ENCODE measurements at places on chromosomes 12 and 14.

GRCh38 chr12:85005615-85006014, 30.5 kb downstream of the TSPAN19 start:
- no peaks in the 10 kb centered on the region for H3K4me1 ChIP-seq
- H3K27ac ChIP-seq: no peak overlapping the region
- H3K36me3 ChIP-seq: no peaks in the 10 kb centered on the region
- no peaks in the 10 kb centered on the region for H3K27me3 ChIP-seq
- no peak for DNase-seq

GRCh38 chr12:42483521-42483790, 106.1 kb downstream of the PRICKLE1 start:
- no peaks in the 10 kb centered on the region for H3K27me3 ChIP-seq
- no peaks in the 10 kb centered on the region for H3K36me3 ChIP-seq
- H3K27ac ChIP-seq: peak overlapping the region; percentile 89

DNA sequence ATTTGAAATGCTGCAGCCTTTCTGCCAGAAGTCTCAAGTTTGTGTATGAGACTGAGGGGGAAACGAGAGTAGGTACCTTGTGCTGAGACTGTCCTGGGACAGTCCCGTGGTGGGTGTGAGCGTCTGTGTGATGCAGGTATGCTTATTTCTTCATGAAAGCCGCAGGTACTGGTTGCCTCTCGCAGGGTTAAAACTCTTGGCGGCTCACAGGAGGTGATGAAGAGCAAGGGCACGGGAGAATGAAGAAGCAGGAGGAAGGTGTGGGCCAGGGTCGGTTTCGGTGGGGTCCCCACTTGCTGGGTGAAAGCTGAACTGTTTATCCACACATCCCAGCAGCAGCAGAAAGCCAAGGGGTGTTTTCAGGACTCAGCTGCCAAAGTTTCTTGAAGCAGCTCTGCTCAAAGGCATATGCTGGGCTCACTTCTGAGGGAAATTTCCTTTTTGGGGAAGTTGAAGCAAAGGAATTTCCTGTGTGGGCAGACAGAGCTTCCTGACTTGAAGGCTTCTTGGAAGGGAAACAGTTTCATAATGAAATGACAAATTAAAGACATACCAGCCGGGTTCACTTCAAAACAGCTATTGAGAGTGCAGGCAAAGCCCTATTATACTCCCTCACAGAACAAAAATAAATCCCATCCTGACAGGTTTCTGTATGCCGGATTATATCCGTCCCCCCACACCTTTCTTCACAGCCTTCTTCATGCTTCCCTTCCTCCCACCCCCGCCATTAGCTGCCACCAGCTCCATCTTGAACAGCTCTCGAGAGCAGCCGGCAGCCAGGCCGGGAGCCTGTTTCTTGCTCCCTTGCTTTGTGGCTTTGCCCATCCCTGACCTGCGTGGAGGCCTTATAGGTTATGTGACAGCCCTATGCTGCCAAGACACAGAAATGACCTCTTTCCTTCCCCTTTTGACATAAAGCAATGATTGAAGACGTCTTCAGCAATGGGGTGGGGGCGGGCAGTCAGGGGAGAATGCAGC, 116.6 kb downstream of the ETV6 start:
- peak overlapping the region; percentile 38 for H3K4me3 ChIP-seq
- H3K27me3 ChIP-seq: no peaks in the 10 kb centered on the region
- H3K27ac ChIP-seq: peak overlapping the region; percentile 94

DNA sequence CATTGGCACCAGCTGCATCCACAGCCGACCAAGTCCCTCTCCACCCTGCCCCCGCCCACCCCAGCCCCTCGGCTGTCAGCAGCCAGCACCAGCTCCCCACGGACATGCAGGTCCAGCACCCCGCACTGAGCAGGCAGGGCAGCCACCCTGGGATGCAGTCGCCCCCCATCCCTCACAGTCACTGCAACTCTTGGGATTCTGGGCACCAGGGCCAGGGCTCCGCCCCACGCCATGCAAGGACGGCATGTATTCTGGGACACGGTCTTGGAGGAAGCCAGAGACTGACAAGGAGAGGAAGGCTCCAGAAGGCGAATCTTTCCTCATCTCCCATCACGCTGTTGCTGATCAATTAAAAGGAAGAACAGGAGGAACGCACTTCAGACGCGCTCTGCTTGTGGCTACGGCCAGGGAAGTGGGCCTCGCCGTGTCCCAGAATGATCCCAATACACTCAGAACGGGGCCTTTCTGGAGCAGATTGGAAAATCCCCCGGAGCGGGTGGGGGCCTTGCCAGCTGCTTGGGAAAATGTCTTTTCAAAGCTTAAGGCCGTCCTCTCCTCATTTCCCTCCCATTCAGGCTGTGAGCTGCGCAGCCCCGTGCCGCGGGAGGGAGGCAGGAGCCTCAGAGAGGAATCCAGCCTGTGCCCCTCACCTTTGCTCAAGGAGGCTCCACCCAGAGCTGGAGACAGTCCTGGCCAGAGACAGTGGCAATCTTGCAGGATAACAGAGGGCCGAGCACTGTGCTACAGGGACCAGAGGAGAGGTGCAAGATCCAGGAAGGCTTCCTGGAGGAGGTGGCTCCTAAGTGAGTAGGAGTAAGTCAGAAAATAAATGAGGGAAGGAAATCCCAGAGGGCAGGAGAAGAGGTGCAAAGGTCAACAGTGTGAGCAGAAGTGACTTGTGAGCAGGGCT, 54.1 kb upstream of the DIO3 start:
- DNase-seq: no peak
- no peaks in the 10 kb centered on the region for H3K36me3 ChIP-seq
- no peaks in the 10 kb centered on the region for H3K27me3 ChIP-seq
- H3K4me1 ChIP-seq: no peaks in the 10 kb centered on the region
- no peak overlapping the region for H3K4me3 ChIP-seq
- no peak overlapping the region for H3K27ac ChIP-seq

- DNase-seq: no peak
These were observed 1158.4 kb upstream of the TMEM132C start for GRCh38 chr12:127108360-127109215.

DNA sequence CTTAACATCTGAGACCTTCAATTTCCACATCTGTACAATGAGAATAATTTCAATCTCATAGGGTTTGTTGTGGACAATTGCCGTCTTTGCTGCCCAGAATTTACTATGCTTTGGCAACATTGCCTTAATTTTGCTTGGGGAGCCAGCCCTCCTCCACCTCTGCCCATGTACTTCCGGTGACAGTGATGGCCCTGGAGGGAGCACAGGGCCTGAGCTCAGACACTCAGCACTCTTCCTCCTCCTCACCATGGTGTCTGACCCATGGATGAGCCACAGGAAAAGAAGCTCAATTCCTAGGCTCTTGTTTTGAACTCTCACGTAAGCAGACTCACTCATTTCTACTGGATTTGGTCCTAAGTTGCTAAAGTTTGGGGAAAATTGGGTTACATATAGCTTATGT, 58.2 kb downstream of the TBC1D30 start:
- DNase-seq: no peak
- peaks cover 4% of the 10 kb centered on the region for H3K4me1 ChIP-seq

DNA sequence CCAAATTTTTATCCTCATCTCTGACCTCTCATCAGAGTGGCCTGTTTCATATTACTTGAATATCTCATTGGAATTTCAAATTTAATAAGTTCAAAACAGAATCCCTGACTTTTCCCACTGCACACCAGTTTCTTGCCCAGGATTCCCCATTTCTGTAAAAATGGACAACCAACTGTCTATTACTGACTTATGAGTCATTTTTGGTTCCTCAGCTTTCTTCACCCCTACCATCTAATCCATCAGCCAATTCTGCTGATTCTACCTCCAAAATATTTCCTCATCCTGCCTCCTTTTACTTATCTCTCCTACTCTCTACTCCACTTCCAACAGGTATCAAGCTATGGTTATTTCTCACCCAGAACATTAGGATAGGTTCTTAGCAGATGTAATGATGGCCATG, 44.2 kb downstream of the TMX1 start:
- H3K27ac ChIP-seq: no peak overlapping the region
- H3K4me1 ChIP-seq: peaks cover 5% of the 10 kb centered on the region
- no peak overlapping the region for H3K4me3 ChIP-seq
- no peaks in the 10 kb centered on the region for H3K36me3 ChIP-seq

DNA sequence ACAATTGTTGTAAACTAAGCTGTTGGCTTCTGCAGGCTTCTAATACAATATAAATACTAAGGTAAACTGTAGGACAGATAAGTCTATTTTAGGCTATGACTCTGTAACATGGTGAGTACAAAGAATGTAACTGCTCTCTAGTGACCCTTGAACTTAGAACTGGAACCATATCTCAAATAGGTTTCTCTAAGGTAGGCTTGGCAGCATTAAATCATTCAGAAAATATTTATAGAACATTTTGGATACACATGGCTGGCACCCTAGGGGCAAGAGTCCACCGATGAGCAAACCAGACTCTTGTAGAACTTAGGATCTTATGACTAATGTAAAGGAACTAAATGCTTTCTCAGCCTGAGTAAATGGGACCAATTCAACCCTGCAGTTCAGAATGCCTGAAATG, 19.4 kb upstream of the SLC25A3 start:
- no peaks in the 10 kb centered on the region for H3K36me3 ChIP-seq
- no peak overlapping the region for H3K4me3 ChIP-seq
- no peaks in the 10 kb centered on the region for H3K27me3 ChIP-seq
- H3K4me1 ChIP-seq: no peaks in the 10 kb centered on the region
- H3K27ac ChIP-seq: no peak overlapping the region

DNA sequence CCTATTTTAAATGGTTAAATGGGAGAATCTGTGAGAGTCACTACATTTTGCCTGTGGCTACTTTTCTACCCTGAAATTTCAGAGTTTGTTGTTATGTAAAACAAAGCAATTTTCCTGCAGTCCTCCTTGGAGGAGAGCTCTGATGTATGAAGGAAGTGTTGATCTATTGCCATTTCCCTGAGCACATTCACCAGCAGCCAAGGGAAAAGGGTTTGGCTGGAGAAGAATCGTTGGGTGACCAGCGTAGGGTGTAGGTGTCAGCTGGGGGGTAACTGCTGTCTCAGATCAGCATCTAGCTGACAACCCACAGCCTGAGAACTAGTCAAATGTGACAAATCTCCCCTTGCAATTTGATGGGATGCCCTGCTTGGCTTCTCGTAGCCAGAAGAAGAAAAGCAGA, 230.5 kb downstream of the PDZRN4 start:
- no peak for DNase-seq
- H3K4me1 ChIP-seq: peaks cover 24% of the 10 kb centered on the region
- H3K36me3 ChIP-seq: no peaks in the 10 kb centered on the region
- H3K4me3 ChIP-seq: no peak overlapping the region
- H3K27ac ChIP-seq: no peak overlapping the region

DNA sequence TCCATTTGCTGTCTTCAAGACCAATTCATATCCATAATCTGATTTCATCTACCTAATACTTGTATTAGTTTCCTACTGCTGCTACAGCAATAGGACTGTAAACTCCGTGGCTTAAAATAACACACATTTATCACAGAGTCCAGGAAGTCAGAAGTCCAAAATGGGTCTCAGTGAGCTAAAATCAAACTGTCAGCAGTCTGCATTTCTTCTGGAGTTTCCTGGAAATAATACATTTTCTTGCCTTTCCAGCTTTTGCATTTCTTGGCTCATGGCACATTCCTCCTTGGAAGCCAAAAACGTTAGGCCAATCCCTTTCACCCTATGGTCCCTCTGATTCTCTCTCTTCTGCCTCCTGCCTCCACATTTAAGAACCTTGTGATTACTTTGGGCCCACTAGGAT, 239.8 kb downstream of the PRKD1 start:
- no peaks in the 10 kb centered on the region for H3K27me3 ChIP-seq
- H3K27ac ChIP-seq: no peak overlapping the region
- DNase-seq: no peak
- no peaks in the 10 kb centered on the region for H3K36me3 ChIP-seq
- no peak overlapping the region for H3K4me3 ChIP-seq

GRCh38 chr12:130796985-130797686, 41.9 kb downstream of the STX2 start:
- no peak overlapping the region for H3K4me3 ChIP-seq
- DNase-seq: no peak
- no peaks in the 10 kb centered on the region for H3K4me1 ChIP-seq
- peaks cover 19% of the 10 kb centered on the region for H3K36me3 ChIP-seq
- no peaks in the 10 kb centered on the region for H3K27me3 ChIP-seq

DNA sequence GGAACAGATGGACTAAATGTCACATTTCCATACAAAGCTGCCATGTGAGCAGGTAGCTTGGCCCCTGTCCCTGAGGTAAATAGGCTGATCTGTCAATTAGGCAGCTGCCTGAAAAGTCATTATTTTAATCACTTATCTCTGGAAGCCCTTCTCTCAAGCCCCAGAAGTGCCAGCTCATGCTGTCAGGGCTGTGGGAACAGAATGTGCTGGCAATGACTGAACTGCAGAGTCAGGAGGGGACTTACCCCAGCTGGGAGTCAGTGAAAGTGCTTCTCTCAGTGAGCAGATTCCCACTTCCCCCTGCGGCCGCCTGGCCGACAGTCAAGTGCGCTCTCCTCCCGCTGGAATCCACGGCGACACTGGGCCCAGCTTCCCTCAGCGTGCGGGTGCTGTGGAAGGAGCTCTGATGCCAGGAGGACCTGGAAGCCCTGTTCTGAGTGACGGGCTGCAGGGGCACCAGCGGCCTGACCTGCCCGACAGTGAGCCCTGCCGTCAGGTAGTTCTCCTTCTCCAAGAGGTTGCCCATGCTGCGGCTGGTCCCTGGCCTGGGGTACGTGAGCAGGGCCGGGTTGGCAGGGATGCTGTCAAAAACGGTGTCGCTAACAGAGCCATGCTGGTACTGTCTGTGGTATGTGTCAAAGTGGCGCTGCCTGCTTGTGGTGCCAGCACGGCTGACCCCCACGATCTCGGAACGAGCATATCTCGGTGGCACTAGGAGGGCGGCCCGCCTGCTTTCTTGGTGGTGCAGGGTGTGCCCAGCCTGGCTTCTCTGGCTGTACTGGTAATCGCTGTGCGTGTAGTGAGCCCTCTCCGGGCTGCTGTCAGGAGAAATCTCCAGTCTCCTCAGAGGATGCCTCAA, 18.7 kb downstream of the PKP2 start:
- H3K4me1 ChIP-seq: peaks cover 28% of the 10 kb centered on the region
- H3K27ac ChIP-seq: no peak overlapping the region
- DNase-seq: no peak
- H3K4me3 ChIP-seq: no peak overlapping the region
- H3K27me3 ChIP-seq: no peaks in the 10 kb centered on the region

DNA sequence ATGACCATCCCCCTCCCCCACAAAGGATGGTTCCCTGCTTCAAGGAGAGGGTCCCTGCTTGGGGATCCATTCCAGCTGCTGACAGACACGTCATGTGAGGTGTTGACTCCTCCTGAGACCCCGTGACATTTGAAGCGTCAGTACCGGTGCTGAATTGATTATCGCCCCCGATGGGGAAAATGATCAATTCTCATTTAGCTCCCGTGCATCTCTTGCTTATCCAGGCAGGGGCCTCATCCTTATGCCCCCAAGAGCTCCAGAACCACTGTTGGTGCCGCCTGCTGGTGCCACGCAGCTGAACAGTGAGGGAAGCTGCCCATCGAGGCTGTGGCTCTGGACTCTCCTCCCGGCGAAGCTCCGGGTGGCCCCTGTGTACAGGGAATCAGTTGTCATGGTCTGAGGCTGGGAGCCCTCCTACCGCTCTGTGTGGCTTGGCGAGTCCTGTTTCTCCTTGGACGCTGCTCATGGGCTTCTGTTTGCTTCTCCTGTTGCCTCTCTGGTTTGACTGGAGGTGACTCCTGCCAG, 4.6 kb downstream of the KIF26A start:
- H3K4me3 ChIP-seq: no peak overlapping the region
- DNase-seq: no peak
- H3K27ac ChIP-seq: no peak overlapping the region
- H3K27me3 ChIP-seq: peaks cover 5% of the 10 kb centered on the region

- H3K27ac ChIP-seq: no peak overlapping the region
- no peaks in the 10 kb centered on the region for H3K36me3 ChIP-seq
- DNase-seq: no peak
- H3K27me3 ChIP-seq: no peaks in the 10 kb centered on the region
These were observed 57.7 kb downstream of the RESF1 start for GRCh38 chr12:32016680-32017482.

Data from mesothelial cell of epicardium (in vitro differentiated cells).